Fibroblast of lung (primary cell): ENCODE measurements at places on chromosomes 7 and 10.
A peak's percentile ranks its signal among the peaks of the same experiment; 100 is the strongest.

DNA sequence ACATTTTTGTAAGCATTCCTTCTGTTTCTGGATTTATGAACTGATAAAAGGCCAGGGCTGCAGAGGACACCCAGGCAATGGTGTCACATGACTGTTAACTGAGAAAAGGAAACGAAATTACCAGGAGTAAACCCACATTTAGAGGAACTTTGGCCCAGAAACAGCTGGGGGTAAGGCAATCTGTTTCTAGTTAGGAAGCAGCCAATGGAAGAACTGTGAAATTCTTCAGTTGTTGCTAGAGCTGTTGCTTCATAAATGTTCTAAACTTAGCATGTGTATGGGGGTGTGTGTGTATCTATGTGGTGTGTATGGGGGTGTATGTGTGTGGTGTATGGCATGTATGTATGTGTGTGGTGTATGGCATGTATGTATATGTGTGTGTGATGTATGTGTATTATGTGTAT is 11.8 kb upstream of the PDCD4 start:
- DNase-seq = peak; percentile 80

GRCh38 chr7:25405736-25406135 is 177.4 kb upstream of the NPVF start:
- no peak for DNase-seq

DNA sequence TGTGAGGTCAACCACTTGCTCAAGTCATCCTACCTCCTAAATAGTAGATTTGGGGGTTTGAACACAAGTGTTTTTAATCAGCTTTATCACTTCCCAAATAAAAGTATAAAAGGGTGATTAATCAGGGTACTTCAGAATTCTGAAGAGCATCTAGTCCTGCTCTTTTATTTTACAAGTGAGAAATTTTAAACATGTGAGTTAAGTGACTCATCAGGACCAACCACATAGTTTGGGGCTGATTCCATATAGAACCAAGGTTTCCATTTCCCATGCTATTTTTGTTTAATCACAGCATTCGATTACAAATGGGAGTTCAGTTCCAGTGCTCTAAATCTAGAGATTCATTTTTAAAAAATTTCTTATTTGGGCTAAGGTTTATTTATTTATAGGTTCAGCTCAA is 113.4 kb downstream of the GPR158 start:
- DNase-seq = peak; percentile 53

DNA sequence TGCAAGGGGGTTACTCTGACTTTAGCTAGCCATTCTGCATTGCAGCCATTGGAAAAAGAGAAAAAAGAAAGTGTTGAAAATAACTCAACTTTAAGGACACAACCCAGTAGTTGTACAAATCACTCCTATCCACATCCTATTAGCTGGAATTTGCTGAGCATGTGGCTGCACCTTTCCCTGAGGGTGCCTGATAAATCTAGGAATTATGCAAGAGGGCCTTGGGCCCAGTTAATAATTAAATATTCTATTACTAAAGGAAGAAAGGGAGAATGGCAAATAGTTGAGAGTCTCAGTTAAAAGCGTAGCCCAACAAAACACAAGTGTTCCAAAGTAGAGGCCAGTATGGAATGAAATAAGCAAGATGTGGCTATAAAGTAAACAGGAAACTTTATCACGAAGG is 200.9 kb upstream of the CNTNAP2 start:
- no peak for DNase-seq

- DNase-seq = no peak
Measured at GRCh38 chr10:116526219-116526618, 19.5 kb upstream of the PNLIP start.

DNA sequence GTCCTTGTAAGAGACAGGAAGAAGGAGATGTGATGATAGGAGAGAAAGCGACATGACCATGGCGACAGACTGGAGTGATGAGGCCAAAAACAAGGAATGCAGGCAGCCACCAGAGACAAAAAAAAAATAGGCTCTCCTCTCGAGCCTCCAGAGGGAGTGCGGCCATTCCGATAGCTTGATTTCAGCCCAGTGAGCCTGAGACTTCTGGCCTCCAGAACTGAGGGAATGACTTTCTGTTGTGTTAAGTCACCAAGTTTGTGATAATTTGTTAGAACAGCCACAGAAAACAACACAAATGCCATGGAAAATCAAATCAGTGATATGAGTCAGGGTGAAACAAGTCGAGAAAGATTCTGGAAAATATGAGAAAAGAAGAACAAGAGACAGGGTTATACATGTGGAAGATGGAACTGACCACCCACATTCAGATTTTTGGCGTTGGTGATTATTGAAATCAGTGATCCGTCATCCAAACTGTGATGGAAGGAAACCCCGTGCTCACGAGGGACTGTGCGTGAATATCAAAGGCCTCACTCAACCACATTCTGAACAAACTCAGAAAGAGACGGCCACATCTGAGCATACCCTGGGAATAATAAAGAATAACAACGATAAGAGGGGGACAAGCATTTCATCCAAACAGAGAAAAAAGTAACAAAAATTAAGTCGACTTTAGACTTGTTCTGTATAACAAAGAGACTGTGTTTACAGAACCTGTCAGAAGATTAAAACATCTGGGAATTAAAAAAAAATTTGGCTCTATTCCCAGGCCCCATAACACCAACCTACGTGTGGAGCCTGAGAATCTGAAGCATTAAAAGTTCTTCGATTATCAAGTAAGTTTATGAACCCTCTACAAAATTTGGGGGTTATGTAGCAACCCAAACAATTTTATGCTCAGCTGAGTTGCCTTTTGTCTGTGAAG is 72.1 kb downstream of the EEPD1 start:
- DNase-seq = peak; percentile 42

GRCh38 chr7:29971566-29972314 is 17.9 kb downstream of the SCRN1 start:
- DNase-seq = no peak

DNA sequence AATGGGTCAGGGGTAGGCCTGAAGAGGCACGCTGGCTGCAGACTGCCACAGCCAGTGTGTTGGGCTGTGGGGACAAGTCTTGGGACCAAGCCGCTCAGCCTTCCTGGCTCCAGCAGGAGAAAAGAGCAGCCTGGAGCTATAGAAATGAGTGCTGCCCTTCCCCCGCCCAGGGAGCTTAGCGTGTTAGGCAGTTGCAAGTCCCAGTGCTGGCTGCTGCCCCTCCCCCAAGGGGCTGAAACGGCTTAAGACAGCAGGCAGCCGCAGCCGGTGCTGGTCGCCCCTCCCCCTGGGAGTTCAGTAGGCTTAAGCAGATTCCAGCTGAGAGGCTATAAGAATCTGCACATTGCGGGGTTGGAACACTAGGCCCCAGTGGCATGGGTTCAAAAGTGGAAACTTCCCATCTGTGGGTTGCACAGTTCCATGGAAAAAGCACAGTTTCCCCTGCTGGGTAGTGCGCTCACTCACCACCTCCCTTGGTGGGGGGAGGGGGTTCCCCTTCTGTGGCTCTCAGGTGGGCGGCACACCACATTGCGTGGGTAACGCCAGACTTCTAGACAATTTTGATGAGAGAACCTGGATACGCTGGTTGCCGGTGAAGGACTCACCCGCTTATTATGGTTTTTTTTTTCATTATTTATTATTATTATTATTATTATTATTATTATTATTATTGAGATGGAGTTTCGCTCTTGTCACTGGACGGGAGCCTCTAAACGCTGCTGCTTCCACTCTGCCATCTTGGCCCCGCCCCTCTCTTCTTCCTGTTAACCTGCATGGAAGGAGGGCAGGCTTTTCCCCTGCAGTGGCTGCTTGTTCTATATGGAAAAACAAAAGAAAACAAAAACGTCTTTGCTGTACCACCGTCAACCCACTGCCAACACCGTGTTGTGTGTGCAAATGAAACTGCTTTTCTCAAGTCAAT is 151.1 kb downstream of the CXCL12 start:
- peak; percentile 65 for DNase-seq

DNA sequence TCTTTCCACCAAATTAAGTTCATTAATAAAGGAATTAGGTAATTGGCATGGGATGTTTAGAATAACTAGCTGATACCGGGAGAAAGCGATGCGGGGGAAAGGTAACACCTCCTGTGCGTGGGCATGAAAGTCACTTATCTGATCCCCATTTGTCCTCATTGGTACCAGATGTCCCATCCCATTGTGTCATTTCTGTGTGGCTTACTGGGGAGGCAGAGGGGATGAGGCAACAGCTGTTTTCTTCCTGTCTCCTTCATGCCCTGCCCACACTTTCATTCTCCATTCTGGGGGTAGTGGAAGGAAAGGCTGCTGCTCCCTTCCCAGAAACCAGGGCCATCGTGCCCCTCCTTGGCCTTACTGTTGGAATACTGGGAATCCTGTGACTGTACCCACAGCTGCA is 27.1 kb downstream of the EEPD1 start:
- DNase-seq = no peak

DNA sequence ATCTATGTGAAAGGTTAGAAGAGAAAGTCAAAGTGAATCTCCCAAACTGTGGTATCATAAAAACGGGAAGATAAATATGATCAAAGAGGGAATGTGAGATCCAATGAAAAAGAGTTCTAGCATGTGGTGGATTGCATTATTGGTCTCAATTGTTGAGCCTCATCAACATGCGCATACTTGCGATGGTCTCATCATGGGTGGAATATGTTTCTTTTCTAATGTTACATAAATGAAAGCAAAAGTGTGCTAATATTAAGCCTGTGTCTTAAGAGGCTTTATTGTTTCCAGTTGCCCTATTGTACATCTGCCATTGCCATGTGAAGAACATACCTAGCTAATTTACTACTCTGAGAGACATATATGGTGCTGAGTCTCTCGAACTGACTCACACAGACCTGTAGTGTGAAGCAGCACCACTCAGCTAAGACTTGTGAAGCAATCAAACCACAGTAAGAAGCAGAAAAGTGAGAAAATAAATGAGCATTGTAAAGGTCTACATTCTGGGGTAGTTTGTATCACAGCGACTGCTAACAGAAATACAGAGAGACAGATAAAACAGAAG is 645.5 kb upstream of the PCDH15 start:
- DNase-seq = no peak

- no peak for DNase-seq
Measured at GRCh38 chr10:98673171-98673782, 226.5 kb upstream of the HPS1 start.

- DNase-seq = peak; percentile 37
Measured at GRCh38 chr7:55063633-55064032, 44.8 kb downstream of the EGFR start.

- DNase-seq = peak; percentile 59
Measured at GRCh38 chr7:116197360-116197759, 13.0 kb upstream of the TES start.

- DNase-seq = no peak
Measured at GRCh38 chr10:23436983-23437382, 1.9 kb upstream of the OTUD1 start.

GRCh38 chr10:123821136-123821535 is 70.5 kb downstream of the CPXM2 start:
- no peak for DNase-seq

DNA sequence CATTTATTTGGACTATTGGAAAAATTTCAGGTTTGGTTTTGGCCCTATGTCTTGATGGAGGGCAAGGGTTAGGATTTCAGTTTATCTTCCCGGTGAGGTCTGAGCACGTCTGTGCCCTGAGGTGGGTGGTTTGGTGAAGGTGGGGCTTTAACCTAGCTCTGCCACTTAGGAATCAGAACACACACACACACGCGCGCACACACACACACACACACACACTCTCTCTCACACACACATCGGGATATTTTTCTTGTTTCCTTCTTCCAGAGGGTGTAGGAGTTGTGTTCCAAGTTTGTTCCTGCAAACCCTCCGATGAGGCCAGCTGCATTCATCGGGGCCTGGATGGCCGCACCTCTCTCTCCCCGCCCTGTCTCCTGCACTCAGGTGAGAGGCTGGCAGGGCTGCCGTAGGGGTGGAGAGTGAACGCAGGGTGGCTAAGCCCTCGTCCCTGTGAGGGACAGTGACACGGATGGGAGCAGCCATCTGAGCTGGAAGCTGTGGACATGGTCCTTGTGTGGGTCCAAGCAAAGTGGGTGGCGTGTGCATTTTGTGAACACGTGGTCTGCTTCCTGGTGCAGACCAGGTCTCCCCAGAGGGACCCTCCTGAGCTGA is 34.2 kb downstream of the CHST12 start:
- DNase-seq = no peak

DNA sequence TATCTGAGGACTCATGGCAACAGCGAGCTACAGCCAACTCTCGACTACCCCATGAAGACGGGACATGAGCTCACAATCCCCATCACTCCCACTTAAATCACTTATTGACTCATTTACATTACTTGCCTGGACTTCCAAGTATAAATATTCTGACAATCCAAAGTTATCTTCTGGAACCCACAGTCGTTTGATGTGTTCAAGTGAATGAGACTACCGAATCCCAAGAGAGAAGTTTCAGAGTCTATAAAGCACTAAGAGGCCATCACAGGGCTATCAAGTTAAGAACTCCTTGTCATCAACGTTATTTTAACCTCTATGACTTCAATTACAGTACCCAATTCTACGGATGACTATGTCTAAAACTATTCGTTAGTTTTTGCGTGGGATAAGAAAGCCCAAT is 11.5 kb upstream of the ANAPC16 start:
- no peak for DNase-seq

DNA sequence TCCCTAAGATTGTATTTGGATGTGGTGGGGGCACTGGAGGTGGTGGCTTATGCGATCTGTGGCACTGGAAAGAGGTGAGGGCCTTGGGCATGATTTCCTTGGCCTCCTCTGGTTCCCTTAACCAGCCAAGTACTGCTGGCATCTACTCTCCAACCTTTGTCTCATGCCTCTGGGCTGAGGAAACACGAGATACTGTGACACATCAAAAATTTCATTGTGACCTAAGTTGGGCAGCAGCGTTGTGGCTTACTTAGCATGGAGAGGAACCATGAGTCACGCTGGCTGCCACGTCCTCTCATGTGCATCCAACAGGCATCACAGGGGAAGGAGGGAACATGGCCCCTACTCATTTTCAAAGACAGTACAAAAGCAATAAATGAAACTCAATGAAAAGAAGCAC is 29.7 kb upstream of the GSDME start:
- DNase-seq = peak; percentile 92

DNA sequence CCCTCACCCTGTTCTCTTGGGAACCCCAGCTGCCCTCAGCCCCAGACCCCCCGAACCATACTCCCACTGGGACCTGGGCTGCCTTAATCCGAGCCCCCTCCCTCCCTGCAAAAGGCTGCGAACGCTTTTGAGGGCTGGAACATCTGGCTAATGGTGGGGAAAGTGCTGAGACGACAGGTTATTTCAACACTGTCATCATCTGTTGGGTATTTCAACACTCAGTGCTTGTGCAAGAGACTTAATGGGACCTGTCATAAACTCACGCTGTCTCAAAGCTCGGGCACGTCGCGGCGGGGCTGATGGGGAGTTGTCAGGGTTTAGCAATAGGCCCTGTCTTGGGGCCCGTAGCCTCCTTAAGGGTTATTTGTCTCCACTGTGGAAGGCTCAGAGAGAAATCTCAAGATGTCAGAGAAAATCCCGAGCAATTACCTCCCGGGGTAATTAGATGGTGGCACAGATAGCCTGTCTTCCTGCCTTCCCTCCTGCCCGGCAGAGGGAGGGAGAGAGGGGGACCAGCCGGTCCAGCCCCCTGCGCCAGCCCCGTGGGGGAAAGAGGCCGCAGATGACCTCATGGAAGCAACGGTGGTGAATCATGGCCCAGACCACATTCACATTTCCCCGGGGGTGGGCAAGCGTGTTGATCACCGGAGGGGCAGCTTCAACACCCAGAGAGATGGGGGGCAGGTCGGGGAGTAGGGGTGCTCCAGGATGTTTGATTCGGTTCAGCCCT is 88.7 kb upstream of the MYL10 start:
- peak; percentile 93 for DNase-seq
